ENCODE measurements at places on chromosomes 2 and 18.

- DNase-seq = no peak
These were observed 147.2 kb upstream of the CELF4 start for GRCh38 chr18:37712776-37713175.

GRCh38 chr2:36702781-36703180 lies 6.3 kb downstream of the VIT start:
- DNase-seq = no peak

- peak; percentile 44 for DNase-seq
These were observed 91.6 kb upstream of the MGAT4A start for GRCh38 chr2:98822301-98823164.

DNA sequence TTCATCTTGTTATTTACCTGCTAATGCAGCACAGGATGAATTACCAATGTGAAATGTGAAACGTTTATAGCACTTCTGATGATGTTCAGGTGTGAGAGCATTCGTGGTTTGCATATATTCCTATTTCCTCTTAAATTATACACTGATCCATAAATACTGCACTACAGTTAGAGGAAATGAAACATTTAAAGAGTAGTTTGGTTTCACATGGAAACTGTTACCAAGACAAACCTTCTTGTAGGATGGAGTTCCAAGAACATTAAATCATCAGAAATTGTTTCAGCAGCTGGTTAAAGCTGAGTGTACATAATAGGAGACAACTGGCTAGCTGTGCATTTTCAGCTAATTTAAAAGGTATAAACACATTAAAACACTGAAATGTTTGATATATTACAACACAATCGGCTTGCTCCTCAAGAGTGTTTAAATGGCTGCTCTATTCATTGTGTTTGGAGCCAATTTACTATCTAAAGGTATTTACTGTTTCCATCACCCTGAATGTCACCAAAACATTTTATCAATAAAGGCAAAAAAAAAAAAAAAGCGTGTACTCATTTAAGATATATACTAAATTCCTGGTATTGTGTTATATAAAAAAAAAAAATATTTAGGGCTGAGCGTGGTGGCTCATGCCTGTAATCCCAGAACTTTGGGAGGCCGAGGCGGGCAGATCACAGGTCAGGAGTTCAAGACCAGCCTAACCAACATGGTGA lies 100.6 kb downstream of the DYM start:
- DNase-seq = no peak

GRCh38 chr2:50408053-50408452 lies 623.9 kb downstream of the NRXN1 start:
- no peak for DNase-seq

DNA sequence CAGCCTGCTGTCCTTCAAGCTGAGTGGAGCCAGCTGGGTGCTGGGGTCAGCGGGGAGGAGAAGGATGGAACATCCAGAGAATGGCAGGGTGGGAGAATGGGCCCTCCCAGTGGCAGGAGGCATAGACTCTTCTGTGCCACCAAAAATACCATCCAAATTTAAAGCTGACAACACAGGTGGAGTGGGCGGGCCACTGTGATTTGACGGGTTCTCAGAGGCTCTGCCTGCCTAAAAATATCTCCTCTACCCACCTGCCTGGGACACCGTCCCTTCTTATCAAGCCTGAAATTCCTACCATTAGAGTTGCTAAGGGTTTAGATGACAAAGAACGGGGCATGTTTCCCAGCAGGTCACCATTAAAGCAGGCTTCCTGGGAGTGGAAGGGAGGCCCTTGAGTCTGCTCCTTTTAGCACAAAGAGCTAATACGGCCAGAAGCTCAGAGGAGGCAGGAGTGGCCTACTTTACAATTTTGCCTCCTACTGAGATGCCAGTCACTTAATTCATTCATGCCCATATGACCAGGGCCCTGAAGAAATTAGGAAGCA lies 19.8 kb upstream of the MARCHF4 start:
- no peak for DNase-seq

- DNase-seq = no peak
These were observed 435.5 kb downstream of the SOX11 start for GRCh38 chr2:6127718-6128117.

DNA sequence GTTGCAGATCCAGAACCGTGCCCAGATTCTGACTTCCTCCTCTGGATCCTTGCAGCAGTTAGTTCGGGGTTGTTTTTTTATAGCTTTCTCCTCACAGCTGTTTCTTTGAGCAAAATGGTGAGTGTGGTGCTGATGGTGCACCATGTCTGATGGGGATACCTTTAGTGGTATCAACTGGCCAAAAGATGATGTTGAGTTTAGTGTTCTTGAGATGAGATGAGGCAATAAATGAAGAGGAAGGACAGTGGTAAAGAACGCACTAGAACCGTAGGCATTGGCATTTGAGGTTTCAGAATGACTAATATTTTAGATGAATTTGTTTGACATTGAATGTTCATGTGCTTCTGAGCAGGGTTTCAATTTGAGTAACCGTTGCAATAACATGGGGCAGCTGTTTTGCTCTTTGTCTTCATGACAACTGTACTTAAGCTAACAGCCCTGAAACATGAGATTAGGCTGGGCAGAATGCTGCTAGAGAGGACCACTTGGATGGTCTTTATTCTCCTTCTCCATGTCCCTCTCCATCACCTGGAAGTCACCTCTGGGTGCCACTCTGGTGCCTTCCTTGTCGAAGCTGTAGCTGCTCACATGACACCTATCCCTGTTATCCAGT lies 3.9 kb downstream of the CTLA4 start:
- no peak for DNase-seq

DNA sequence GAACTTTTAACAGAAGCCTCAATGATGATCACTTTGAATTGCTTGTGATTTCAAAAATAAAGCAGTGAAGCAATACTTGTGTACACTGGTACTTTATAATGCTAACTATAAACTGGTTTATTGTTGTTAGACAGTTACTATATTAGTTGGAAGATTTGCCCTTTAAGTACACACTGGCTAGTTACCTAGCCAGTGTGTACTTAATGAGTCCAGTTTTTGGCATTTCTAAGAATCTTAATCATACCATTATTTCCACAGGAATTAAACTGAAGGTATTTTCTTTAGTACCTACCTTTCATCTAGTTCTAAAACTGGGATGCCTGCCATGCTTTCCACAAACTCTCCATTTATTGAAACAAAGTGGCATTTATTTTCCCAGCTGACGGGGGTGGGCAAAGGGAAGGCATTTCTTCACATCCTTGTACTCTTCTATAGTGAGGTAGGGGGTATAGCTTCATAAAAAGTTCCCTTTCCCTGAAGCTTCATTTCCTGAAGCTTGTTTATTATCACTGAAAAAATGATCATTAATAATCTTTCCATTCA lies 49.9 kb downstream of the UGP2 start:
- DNase-seq = no peak

DNA sequence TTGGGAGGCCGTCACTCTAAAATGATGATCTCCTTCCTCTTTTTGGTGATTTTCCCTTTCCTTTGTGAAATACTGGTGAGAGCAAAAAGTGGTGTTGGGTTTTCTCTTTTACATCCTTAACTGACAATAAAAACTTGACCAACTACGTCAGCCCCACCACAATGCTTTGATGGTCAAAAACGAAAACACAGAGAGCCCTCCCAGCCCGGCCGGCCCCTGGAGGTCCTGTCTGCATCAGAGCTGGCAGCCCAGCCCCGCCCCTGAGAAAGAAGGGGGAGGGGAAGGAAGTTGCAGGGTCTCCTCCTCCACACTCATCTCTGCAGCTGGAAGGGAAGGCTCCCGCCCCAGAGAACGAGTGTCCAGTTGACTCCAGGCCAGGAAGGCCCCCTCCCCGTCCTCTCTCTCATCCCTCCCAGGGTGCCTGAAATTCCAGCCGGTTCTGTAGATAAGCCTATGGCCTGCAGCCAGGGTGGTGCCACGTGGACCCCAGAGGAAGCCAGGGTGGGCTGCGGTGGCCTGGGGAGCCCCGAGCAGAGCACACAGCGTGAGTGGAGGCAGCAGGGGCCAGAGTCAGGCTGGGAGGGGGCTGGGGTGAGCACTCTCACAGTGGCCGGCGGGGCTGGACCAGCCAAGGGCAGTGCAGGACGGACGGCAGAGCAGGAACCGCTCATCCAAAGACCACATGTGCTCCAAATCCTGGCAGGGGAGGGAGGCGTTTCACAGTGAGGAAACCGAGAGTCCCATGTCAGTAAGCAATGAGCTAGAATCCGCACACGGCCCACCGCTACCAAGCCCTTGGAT lies 19.8 kb downstream of the BIN1 start:
- DNase-seq = no peak

DNA sequence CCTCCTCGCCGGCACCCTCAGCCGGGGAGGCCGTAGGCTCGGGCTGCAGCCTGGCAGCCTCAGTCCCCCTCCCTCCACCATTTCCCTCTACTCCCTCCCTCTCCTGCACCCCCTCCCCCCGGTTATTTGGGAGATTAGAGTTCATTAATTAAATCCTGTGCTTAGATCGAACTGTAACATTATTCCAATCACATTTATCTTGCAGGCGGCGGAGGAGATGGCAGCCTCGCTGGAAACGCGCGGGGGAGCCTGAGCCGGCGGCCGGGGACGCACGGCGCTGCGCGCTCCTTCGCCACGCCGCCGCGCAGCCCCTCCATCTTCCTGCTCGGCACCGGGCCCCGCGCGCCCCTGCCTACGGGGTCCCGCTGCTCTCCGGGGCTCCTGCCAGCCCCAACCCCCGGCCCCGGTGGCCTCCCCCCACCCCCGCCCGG lies at the start of gene ST8SIA3:
TSS of gene ST8SIA3 (plus strand) at position 287 of the 431 bp plus-strand sequence. CDS start 290 bp downstream, outside the sequence.
- DNase-seq = no peak

GRCh38 chr2:215738351-215738750 lies 275.0 kb downstream of the MREG start:
- DNase-seq = no peak

GRCh38 chr2:230986520-230987136 lies 9.3 kb upstream of the SPATA3 start:
- DNase-seq = no peak

GRCh38 chr2:96870626-96871255 lies 861 bp upstream of the SEMA4C start:
- DNase-seq = peak; percentile 55

- no peak for DNase-seq
These were observed 21.6 kb downstream of the STON1 start for GRCh38 chr2:48551548-48551947.

- DNase-seq = no peak
These were observed 95.5 kb upstream of the LRATD1 start for GRCh38 chr2:14536976-14537375.

DNA sequence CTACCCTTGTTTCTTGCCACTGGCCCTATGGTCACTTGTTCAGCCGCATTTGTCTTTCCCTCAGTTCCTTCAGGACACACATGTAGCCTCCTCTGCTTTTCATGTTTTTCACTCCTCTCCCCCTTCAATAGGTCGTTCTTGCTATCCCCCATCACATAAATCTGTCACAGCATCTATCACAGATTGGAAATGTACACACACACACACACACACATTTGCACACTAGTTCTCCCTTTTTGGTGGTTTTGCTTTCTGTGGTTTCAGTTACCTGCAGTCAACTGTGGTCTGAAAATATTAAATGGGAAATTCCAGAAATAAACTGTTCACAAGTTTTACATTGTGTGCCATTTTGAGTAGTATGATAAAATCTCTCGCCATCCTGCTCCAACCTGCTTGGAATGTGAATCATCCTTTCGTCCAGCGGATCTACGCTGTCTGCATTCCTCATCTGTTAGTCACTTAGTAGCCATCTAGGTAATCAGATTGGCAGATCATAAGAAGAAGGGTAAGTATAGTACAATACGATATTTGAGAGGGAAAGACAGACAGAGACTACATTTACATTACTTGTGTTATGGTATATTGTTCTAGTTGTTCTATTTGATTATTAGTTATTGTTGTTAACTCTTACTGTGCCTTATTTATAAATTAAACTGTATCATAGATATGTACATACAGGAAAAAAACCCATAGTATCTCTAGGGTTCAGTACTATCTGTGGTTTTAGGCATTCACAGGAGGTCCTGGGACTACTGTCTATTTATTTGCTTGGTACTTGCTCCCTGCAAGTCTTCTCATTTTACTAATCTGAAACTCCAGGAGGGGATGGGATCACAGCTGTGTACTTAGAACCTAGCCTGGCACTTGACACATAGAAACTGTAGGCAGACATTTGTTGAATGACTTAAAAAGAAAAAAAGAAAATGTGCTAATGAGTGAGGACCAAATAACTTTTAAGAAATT lies 86.1 kb upstream of the PNPT1 start:
- DNase-seq = no peak

GRCh38 chr2:121094845-121095244 lies 190.2 kb downstream of the TFCP2L1 start:
- no peak for DNase-seq

DNA sequence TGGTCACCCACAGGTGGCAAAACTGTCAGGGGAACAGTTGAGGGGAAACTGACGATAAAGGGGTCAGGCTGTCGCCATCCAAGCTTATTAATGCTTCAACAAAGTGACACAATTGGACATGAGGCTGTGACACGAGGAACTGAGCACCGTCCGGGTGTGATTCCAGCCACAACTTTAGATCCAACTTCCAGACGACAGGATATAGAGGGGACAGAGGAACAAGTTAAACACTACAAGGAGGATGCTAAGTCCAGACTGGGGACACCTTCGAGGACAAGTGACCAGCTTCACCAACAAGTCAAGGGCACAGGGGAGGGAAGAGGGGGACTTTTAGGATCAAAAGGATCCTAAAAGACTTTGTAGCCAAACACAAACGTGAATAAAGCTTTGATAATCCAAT lies 23.8 kb downstream of the BOK start:
- DNase-seq = no peak

- DNase-seq = no peak
These were observed 117.3 kb upstream of the ZFP36L2 start for GRCh38 chr2:43343573-43344304.

DNA sequence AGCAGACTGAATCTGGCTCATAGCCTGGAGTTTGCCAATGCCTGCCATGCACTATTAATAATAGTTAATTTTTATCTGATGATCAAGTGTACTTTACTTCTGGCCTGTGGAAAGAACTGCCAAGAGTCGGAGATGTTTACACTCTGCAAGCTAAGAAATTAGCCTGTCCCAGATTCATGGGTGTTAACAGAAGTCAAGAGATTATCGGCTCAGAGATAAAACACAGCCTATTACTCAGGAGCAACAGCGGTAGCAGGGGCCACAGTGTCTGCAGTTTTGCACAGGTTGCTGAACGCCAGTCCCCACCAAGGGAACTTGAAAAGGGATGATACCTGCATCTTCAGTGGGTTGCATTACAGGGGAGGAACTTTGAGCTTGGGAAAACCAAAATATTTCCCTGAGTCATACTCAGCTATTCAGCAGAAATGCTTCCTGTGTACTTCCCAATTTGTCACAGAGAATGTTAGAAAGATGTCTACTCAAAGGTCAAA lies 4.3 kb upstream of the ADI1 start:
- no peak for DNase-seq

GRCh38 chr18:45974088-45974536 lies 7.0 kb upstream of the EPG5 start:
- no peak for DNase-seq

All from activated naive CD4-positive, alpha-beta T cell (primary cell).